ENCODE measurements at places on chromosomes 7 and 10.
A peak's percentile ranks its signal among the peaks of the same experiment; 100 is the strongest.

- no peak for DNase-seq
These were observed 83.2 kb upstream of the SGCE start for GRCh38 chr7:94739180-94739579.

- no peak for DNase-seq
These were observed 122.8 kb downstream of the KAT6B start for GRCh38 chr10:74949034-74949832.

- no peak for DNase-seq
These were observed 11.3 kb downstream of the LMBR1 start for GRCh38 chr7:156881679-156882078.

GRCh38 chr7:156889089-156889488, 3.9 kb downstream of the LMBR1 start:
- no peak for DNase-seq

DNA sequence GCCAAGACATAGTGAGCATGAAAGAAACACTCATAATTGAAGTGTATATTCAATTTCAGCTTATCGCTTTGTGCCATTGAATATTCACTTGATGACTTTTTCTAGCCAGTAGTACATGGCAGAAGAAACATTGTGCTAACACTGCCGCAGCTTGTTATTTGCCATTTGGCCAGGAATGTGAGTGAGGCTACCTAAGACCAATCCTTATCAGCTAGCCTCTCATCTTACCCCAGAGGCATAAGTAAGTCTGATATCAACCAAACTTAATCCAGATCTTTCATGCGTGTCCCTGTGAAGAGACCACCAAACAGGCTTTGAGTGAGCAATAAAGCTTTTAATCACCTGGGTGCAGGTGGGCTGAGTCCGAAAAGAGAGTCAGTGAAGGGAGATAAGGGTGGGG, 586.0 kb upstream of the MBL2 start:
- no peak for DNase-seq

DNA sequence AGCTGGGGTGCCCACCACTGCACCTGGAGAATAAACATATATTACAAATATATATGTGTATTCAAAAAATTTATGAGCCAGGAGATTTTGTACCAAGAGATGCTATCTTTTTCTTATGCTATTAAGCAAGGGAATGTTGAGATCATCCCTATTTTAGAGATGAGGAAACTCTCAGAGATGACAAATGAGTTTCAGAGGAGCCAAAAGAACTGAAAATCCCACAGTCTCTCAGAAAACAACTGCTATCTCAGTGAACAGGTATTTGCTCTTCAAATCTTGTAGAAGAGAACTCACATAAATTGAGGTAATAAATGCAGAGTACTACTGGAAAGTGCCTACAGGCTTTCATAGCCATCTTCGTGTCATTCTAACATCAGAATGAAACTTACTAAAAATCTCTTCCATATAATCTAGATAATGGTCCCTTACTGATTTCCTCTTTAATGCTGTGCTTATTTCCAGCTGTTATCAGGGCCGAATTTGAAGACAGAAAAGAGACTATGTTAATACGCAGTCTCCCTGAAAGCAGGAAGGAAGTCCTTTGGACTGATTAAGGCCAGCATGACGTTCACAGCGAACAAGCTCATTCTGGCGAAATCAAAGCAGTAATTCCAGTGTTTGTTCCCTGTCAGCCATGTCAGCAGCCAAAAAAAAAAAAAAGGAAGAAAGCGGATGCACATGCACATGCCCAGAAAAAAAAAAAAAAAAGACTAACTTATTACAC, 29.4 kb upstream of the ANAPC16 start:
- no peak for DNase-seq

DNA sequence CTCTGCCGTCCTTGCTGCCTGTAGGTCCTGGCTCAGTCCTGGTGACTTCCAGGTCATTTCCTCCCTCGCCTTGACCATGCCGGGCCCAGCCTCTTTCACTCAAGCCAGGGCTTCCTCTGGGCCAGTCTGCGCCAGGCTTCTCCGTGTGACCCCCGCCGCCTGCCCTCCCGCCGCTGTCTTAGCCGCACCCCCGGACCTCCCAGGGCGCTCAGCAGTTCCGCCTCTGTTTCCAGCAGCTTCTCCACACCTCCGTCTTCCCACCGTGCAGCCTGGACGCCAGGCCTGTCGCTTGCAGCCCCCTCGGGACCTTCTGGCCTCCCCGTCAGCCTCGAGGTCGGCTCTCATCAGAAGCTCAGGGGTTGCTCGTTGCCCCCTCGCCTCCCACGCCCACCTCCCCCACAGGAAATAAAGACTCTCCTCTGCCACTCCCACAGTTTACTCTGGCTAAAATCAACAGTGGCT, 123.0 kb upstream of the FZD8 start:
- DNase-seq, result no peak

GRCh38 chr7:16392990-16393523, 28.3 kb downstream of the CRPPA start:
- no peak for DNase-seq

DNA sequence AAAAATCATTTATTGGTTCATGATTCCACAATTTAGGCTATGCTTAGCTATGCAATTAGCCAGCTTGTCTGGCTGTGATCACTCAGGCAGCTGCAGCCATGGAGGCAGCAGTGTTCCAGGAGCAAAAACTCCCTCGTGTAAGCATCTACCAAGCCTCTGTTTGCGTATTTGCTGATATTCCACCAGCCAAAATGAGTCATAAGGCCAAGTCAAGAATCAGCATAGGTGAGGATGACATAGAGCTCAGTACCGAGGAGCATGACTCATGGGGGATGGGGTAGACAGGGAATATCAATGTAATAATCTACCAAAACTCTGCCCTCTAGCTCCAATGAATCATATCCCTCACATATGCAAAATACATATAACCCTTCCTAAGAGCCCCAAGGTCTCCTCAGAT, 63.3 kb downstream of the IMMP2L start:
- DNase-seq, result no peak

- no peak for DNase-seq
These were observed 59.3 kb downstream of the C10orf105 start for GRCh38 chr10:71660313-71660712.

GRCh38 chr10:128855618-128856428, 611.2 kb upstream of the MGMT start:
- DNase-seq, result no peak

- DNase-seq, result no peak
These were observed 752 bp downstream of the KLF14 start for GRCh38 chr7:130732980-130733930.

DNA sequence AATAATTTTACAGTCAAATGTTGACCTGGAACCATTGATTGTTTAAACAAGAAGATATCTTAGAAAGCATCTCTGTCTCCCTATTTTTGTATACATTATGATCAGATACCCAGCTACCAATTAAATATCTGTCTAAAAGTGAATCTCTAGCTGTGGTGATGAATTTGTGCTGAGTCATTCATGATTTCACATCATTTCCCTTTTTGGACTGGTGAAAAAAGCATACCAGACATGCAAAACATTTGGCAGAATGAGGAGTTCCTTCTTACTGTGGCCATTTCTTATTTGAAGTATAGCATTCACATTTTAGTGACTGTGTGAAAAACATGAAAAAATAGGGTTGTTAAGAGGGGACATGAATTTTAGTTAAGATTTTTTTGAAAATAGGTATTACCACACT, 98.0 kb upstream of the GATA3 start:
- DNase-seq, result no peak

- no peak for DNase-seq
These were observed at the start of gene ST7 for GRCh38 chr7:116953372-116953905. Gene ST7, plus strand, starts transcription at chr7:116953501. Its CDS starts 40 bp downstream, at chr7:116953541.

DNA sequence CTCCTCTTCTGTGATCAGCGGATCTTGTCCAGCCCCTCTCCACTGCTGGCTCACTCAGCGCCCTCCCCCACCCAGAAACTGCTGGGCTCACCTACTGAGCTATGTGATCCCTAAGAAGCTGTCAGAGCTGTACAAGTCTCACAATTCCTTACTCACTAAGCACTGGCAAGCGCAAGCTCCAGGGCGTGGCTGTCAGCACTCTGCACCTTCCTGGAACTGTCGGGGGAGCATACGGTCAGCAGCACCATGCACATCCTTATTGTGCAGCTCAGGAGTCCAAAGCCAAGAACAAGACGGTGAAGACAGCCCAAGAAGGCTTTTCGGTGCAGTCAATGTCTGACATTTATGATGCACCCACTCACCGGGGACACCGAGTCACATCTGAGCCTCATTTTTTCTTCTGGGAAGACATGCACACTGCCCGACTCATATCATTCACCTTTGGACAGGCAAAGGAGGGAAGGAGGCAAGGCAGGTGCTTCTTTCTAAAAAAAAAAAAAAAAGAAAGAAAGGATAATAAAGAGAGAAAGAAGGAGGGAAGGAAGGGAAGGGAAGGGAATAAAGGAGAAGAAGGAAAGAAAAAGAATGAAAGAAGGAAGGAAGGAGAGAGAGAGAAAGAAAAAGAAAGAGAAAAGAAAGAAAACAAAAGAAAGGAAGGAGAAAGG, 56.3 kb downstream of the ASB13 start:
- no peak for DNase-seq

DNA sequence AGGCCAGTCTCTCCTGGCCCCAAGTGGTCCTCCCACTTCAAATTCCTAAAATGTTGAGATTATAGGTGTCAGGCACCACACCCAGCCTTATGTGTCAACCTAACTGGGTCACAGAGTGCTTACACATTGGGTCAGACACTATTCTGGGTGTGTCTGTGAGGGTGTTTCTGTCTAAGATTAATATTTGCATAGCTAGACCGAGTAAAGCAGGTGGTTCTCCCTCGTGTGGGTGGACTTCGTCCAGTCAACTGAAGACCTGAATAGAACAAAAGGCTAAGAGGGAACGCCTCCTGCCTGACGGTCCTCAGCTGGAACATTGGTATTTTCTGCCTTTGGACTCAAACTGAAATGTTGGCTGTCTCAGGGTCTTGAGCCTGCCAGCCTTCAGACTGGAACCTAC, 11.5 kb downstream of the PPIF start:
- no peak for DNase-seq

- no peak for DNase-seq
These were observed 676.8 kb downstream of the SORCS1 start for GRCh38 chr10:106487726-106488125.

DNA sequence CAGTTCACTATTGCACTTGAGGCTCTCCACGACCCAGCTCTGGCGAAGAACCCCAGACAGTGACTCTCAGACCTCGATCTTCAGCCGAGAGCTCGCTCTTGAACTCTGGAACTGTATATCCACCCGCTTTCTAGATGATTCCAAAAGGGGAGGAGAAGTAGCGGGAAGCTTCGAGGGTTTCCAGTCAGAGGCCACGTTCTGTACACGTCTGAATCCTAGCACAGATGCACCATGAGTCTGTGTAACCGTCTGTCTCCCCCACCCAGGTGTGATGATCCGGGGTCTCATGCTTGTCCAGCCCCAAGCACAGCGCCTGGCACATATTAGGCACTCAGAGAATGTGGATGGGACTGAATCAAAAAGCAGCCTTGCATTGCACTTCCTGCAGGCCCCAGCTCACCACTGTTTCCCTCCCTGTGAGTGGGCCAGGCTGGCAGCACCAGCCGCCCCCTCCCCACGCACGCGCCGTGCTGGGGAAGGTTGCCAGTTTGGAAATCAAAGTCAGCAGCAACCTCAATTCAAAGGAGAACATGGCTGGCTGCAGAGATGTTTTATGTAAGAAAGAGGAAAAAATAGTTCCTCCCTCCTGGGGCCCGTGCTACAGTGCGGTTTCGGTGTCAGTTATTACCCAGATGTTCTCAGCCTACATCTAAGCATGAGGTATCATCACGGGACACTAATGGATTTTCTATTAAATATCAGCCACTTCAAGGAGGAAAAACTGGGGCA, 5.7 kb downstream of the GRID2IP start:
- no peak for DNase-seq

- no peak for DNase-seq
These were observed 4.1 kb upstream of the OIT3 start for GRCh38 chr10:72889391-72889831.

- no peak for DNase-seq
These were observed 25.6 kb upstream of the SH2D4B start for GRCh38 chr10:80512031-80512526.

GRCh38 chr7:111763221-111763801, 201.0 kb upstream of the IMMP2L start:
- peak; percentile 77 for DNase-seq

DNA sequence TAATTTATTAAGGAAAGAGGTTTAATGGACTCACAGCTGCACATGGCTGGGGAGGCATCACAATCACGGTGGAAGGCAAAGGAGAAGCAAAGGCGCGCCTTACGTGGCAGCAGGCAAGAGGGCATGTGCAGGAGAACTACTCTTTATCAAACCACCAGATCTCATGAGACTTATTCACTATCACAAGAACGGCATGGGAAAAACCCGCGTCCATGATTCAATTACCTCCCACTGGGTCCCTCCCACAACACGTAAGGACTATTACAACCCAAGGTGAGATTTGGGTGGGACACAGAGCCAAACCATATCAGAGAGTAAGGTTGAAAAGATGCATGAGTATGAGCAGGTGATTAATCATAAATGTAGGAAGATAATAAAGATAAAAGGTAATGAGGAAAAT, 3.2 kb upstream of the JCAD start:
- no peak for DNase-seq

GRCh38 chr7:131106681-131107336, 220.9 kb upstream of the MKLN1 start:
- DNase-seq, result peak; percentile 48

- DNase-seq, result peak; percentile 78
These were observed 293.3 kb upstream of the KLF14 start for GRCh38 chr7:131027287-131027773.

GRCh38 chr7:144869082-144869481, 33.2 kb upstream of the TPK1 start:
- DNase-seq, result no peak

DNA sequence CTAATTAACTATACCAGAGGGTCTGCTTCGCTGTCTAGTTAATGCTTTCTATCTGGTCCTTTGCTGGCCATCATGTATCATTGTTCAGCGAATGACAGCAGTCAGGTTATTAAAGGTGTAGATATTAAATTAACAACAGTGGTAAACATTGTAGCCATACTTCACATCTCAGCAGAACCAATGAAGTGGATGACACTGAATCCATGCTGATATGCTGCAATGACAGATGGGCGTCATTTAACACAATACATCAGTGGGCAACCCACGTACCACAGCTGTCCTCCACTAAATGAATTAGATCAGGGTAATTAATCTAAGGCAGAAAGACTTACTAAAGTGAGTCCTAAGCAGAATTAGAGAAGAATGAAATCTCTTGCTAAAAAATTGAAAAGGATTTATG, 767.2 kb downstream of the NXPH1 start:
- DNase-seq, result peak; percentile 86

- DNase-seq, result no peak
These were observed 102.1 kb downstream of the OSBPL3 start for GRCh38 chr7:24877790-24878311.

- no peak for DNase-seq
These were observed 7.3 kb downstream of the UNCX start for GRCh38 chr7:1239803-1240516.
